ENCODE measurements at places on chromosomes 5 and 9.

- DNase-seq: no peak
Measured at GRCh38 chr9:34576597-34577399, 12.7 kb downstream of the CNTFR start.

DNA sequence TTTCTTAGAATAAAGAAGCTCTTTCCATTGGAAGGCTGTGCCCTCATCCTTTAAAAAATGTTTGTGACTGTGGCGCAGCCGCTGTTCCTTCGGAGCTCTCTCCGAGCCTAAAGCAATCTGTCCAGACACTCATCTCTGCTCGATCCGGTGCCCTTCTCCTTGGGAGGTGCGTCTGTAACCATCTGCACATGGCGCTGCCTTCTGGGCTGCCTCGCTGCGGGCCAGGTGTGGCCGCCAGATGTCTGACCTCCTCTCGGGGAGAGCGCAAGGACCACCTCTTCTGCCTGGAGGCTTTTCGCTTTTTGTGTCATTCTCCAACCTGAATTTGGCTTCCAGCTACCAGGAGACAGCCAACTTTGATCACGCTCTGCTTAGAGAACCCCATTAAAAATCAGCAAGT lies 153.4 kb upstream of the PTCH1 start:
- DNase-seq: no peak

DNA sequence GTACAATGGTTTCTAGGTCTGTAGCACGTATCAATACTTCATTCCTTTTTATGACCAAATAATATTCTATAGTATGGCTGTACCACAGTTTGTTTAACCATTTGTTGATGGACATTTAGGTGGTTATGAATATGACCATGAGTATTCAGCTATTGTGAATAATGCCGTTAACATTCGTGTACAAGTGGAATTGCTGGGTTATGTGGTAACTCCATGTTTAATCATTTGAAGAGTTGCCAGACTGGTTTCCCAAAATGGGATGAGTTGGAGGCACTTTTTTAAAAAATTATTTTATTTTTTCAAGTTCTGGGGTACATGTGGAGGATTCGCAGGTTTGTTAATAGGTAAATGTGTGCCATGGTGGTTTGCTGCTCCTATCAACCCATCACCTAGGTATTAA lies 4.6 kb downstream of the SNX2 start:
- DNase-seq: no peak

GRCh38 chr9:107782381-107782780 lies 292.8 kb upstream of the KLF4 start:
- no peak for DNase-seq

DNA sequence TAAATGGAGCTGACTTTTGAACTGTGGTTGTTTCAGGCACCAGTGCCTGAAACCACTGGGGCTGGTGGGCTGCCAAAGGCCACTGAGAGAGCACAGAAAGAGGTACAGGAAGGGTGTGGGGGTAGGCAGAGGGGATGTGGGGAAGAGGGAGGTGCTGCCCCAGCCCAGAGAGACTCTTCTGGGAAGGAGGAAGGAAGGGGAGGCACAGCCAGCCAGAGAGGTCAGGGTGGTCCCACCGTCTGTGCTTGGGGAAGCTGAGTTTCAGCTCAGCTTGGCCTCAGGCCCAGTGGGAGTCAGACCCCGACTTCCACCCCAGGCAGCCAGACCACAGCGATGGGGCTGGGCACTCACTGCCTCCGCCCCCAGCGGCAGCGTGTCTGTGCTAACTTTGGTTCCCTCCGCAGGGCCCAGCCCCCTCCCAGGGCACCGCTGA lies 8.6 kb upstream of the PHYKPL start:
- no peak for DNase-seq

GRCh38 chr9:94017939-94018531 lies 62.9 kb upstream of the BARX1 start:
- DNase-seq: no peak

DNA sequence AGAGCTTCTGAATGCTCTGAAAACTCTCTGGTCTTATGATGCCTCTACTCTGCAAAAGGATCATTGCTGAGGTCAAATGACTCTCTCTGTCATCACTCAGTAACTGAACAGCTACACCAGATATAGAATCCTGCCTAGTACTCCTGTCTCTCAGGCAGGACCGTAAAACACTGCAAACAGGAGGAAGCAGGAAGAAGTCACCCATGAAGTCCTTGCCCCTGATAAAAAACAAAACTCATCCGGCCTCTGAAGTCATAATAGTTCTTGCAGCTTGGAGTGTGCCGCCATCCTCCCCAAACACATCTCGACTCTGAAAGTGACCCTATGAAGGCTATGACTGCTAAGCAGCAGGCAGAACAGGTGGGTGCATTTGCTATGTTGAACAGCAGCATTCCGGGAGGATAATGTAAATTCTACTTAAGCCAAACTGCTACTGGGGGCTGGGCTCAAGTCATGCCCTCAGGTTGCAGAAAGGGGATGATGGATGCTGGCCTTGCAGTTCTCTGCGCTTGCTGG lies 81.9 kb upstream of the FAM169A start:
- no peak for DNase-seq

DNA sequence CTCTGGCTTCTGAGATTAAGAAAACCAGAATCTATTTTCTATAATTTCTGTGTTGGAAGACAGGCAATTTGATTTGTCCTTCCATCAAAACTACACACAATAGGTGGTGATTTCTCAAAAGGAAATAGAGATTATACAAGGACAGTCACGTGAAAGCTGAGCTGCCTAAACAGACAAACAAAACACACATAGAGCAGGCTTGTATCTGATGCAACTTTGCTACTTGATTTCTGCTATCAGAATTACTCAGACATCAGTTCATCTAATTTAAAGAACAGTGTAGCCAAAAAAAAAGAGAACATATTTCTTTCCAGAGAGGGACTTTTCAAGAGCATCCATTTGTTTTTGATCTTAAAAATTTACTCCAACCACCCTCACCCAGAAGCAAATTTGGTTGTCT lies 2128.3 kb upstream of the C9orf72 start:
- no peak for DNase-seq

- no peak for DNase-seq
Measured at GRCh38 chr5:133220851-133221674, 169.2 kb downstream of the HSPA4 start.

DNA sequence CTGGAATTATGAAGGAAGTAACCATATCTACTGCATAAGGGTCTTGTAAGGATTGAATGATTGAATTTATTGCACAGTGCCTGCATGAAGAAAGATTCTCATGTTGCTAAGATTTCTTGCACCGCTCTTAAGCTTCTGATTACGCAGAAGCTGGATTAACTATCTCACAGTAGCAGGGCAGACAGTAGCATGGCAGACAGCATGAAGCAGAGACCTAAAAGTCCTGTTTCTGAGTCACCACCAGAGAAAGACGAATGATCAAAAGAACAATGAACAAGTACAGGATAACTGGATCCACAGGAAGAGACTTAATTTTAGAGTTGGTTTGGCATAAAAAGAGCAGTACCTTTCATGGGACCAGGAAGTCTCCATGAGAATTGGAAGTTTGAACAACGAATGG lies 142.4 kb downstream of the MAPKAP1 start:
- DNase-seq: no peak

- DNase-seq: no peak
Measured at GRCh38 chr5:114185274-114185673, 176.6 kb upstream of the KCNN2 start.

DNA sequence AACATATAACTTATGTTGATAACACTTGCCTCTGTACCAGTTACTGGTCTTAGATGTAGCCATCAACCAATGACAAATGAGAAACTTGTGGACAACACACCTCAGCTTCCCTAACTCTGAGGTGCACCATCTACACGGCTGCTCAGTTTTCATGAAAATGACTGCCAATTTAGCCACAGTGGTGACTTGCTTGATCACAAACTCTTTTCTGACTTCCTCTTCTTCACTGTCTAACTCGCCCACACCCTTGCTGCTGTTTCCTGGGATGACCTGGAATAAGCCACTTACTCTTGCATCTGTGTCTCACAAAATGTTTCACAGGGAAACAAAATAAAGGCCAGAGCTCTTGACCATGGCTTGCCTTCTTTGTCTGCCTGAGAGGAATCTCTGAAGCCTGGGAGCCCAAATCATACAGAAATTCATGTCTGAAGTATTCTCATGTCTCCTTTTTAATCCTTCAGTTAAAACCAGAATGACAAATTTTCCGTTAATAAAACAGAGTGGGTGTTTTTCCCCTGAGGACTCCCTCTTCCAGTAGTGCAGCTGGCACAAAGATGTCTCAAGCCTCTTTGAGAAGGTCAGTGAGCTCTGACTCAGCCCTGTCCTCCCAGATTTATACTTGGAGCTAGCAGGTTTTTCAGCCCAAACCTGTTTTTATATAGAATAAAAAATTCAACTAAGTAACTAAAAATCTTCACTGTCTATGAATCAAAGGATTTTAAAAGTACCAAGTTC lies 126.5 kb upstream of the PAM start:
- DNase-seq: no peak

- no peak for DNase-seq
Measured at GRCh38 chr9:114497236-114497635, 8.0 kb downstream of the WHRN start.

All from cortex of kidney (tissue), 1 donor.